Tongue (tissue), 3 donors: ENCODE measurements at places on chromosomes 16 and 17. TPM values are rescaled to one million over a fixed set of nuclear protein-coding genes. Genes with fewer than 3 reads are reported as not detected.

Gene CPHXL2
- not detected for total RNA-seq

Gene RAP1GAP2
- total RNA-seq: 5.7 TPM

- peak; percentile 17 for DNase-seq
Observed at GRCh38 chr16:30491744-30492308, 19.3 kb downstream of the ITGAL start.

DNA sequence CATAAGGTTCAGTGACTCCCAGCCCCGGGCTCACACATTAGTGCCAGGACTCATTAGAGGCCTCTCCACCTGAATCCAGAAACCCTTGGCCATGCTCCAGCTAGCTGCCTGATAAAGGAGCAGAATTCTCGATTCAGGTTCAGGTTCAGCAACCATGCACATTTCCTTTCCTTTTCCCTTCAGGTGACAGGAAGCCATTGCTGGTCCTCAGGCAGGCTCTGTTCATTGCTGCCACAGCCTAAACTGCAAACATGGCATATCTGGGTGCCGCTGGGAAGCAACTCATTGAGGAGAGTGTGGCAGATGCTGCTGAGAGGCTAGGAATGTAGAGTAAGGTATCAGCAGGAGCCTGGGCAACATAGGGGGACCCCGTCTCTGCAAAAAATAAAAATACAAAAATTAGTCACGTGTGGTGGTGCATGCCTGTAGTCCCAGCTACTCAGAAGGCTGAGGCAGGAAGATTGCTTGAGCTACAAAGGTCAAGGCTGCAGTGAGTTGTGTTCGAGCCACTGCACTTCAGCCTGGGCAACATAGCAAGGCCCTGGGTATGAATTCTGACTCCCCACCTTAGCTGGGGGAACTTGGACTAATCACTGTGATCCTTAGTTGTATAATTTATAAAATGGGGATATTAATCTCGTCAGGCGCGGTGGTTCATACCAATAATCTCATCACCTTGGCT, 28.7 kb downstream of the ARL4D start:
- DNase-seq: no peak

DNA sequence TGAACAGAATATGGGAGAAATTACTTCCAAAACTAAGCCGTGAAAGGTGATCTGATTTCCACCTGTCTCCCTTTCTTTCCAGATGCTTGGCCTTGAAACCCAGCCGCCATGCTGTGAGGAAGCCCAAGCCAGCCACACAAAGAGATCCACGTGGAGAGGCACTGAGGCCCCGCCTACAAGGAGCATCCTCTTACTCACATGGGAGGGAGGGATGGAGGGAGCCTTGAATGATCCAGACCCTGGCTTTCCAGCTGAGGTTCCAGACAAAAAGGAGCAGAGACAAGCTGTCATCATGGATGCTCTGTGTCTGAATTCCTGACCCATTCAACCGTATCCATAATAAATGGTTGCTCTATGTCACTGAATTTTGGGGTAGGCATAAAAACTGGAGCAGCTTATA, 48.9 kb upstream of the HAPSTR1 start:
- DNase-seq: no peak

- no peak for DNase-seq
Observed at GRCh38 chr17:14755002-14755401, 454.1 kb downstream of the HS3ST3B1 start.
